ENCODE measurements at places on chromosomes 16 and 17.
A peak's percentile ranks its signal among the peaks of the same experiment; 100 is the strongest.

GRCh38 chr16:2987833-2988232, 7.6 kb upstream of the PKMYT1 start:
- no peak overlapping the region for H3K27ac ChIP-seq
- no peak for DNase-seq
- H3K4me1 ChIP-seq, result peaks cover 18% of the 10 kb centered on the region
- no peak overlapping the region for H3K4me3 ChIP-seq

DNA sequence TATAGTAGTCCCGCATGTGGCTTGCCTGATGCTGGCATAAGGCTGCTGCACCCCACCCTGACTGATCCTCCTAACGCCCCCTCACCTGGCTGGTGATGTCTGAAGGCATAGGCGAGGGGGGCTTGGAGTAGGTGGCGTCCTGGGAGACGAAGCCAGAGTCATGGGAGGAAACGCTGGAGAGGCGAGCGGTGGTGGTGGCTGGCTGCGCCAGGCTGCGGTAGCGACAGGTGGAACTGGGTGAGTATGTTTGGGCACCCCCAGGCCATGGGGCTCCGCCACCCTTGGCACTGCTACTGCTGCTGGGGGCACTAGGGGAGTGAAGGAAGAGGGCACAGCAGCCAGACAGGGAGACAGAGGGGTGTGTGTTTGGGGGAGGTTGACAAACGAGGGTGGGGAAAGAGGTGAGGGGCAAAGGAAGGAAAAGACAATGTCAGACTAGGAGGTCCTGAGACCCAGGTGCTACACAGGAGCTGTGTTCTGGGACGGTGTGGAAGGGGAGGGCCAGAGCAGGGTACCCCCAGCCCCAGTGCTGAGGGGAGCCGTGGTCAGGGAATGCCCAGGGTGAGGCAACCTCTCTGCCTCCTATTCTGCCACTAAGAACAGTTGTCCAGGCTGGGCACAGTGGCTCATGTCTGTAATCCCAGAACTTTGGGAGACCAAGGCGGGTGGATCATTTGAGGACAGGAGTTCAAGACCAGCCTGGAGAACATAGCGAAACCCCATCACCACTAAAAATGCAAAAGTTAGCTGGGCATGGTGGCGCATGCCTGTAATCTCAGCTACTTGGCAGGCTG, 11.4 kb downstream of the MTSS2 start:
- H3K27ac ChIP-seq, result peak overlapping the region; percentile 31
- no peak overlapping the region for H3K4me3 ChIP-seq
- H3K4me1 ChIP-seq, result peaks cover 1% of the 10 kb centered on the region
- H3K27me3 ChIP-seq, result no peaks in the 10 kb centered on the region
- H3K36me3 ChIP-seq, result peaks cover 70% of the 10 kb centered on the region

- no peaks in the 10 kb centered on the region for H3K27me3 ChIP-seq
- DNase-seq, result no peak
- peaks cover 37% of the 10 kb centered on the region for H3K4me1 ChIP-seq
- H3K36me3 ChIP-seq, result peaks cover 2% of the 10 kb centered on the region
These were observed 6.2 kb upstream of the MYOCD start for GRCh38 chr17:12659500-12659899.

DNA sequence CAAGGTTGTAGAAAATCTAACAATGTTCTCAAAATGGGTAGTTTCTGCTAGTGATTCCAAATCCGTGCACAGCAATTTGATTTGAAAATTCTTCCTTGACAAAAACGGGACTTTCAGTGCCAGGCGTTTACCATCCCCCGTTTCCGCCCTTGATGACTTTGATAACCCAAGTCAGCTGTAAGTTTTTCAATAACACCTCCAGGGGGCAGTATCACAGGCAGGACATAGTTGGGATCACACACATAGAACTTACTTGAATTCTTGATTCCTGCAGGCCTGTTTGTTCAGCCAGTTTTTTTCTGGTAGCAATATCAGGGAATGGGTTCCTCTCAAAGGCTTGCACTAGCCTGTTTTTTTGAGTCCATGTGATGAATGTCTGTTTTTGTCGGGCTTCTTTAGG, 5.6 kb downstream of the DUXB start:
- H3K4me1 ChIP-seq, result no peaks in the 10 kb centered on the region
- H3K36me3 ChIP-seq, result no peaks in the 10 kb centered on the region
- no peak overlapping the region for H3K27ac ChIP-seq

GRCh38 chr16:11793840-11794239, 3.2 kb downstream of the ZC3H7A start:
- peaks cover 10% of the 10 kb centered on the region for H3K36me3 ChIP-seq
- H3K4me3 ChIP-seq, result peak overlapping the region; percentile 42
- H3K4me1 ChIP-seq, result peaks cover 64% of the 10 kb centered on the region
- no peaks in the 10 kb centered on the region for H3K27me3 ChIP-seq
- H3K27ac ChIP-seq, result peak overlapping the region; percentile 91

DNA sequence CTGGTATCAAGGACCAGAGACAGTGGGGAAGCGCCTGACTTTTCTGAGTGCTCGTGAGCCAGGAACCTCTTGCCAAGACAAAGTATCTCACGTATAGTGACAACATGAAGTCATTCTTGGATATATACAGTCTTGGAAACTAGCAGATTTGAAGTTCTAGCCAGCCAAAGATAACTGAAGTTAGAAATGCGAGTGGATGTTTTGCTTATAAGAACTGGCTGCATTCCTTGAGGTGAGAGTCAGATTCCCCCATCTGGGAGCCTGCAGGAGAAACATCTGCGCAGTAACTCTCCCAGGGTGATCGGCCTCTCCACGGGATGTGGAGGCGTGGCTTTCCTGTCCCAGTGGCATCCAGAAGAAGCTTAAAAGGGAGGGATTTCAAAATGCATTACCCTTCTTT, 89.8 kb downstream of the SHISA6 start:
- H3K27ac ChIP-seq, result peak overlapping the region; percentile 76
- DNase-seq, result peak; percentile 89
- peaks cover 32% of the 10 kb centered on the region for H3K4me1 ChIP-seq
- H3K4me3 ChIP-seq, result peak overlapping the region; percentile 15
- H3K27me3 ChIP-seq, result no peaks in the 10 kb centered on the region

- no peak overlapping the region for H3K27ac ChIP-seq
- H3K36me3 ChIP-seq, result peaks cover 34% of the 10 kb centered on the region
- H3K4me3 ChIP-seq, result no peak overlapping the region
- DNase-seq, result no peak
- peaks cover 25% of the 10 kb centered on the region for H3K4me1 ChIP-seq
- H3K27me3 ChIP-seq, result no peaks in the 10 kb centered on the region
These were observed 175.5 kb downstream of the KATNIP start for GRCh38 chr16:27725236-27726000.

DNA sequence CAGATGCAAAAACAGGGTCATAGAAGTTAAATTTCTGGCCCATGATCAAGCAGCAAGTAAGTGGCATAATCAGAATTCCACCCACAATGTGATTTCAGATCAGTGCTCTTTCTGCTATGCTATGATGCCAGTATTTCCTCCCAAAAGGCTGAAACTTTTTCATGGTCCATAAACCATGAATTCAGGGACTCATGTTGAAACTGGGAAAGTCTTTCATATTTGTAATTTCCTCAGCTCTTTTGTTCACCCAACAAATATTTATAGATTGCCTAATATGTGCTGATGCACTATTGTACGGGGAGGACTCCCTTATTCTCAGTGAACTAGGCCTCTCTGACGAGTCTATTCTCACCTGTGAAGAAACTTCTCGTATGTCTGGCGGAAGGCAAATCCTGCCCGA, 156.3 kb downstream of the MYO1D start:
- no peak overlapping the region for H3K27ac ChIP-seq
- H3K36me3 ChIP-seq, result peaks cover 11% of the 10 kb centered on the region
- no peaks in the 10 kb centered on the region for H3K27me3 ChIP-seq
- DNase-seq, result no peak
- no peaks in the 10 kb centered on the region for H3K4me1 ChIP-seq

- H3K4me1 ChIP-seq, result peaks cover 53% of the 10 kb centered on the region
- H3K27ac ChIP-seq, result peak overlapping the region; percentile 71
- no peak for DNase-seq
- no peak overlapping the region for H3K4me3 ChIP-seq
These were observed 10.4 kb downstream of the TNS4 start for GRCh38 chr17:40490982-40491381.

DNA sequence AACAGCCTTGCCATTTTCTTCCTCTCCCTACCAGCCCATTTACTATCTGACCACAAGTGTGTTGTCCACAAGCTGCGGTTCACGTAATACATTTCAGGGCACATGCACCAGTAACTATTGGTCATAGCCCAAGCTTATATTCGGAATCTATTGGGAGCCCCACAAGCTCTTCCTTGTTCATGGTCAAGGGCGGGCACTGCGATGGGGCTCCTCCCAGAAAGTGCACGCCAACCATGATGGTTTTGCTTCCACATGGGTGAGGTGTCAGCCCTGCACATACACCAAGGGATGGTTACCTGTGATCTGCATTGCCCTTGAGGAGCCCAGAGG, 12.1 kb downstream of the THRA start:
- H3K27ac ChIP-seq, result peak overlapping the region; percentile 83
- no peaks in the 10 kb centered on the region for H3K27me3 ChIP-seq
- H3K4me3 ChIP-seq, result no peak overlapping the region
- peaks cover 62% of the 10 kb centered on the region for H3K4me1 ChIP-seq
- no peak for DNase-seq
- H3K36me3 ChIP-seq, result peaks cover 7% of the 10 kb centered on the region

GRCh38 chr16:89149386-89149785, 22.2 kb upstream of the CDH15 start:
- H3K36me3 ChIP-seq, result peaks cover 26% of the 10 kb centered on the region
- no peak overlapping the region for H3K4me3 ChIP-seq
- H3K27ac ChIP-seq, result no peak overlapping the region
- H3K4me1 ChIP-seq, result no peaks in the 10 kb centered on the region
- DNase-seq, result no peak

GRCh38 chr16:1908184-1908583, 10.0 kb downstream of the HS3ST6 start:
- H3K27me3 ChIP-seq, result no peaks in the 10 kb centered on the region
- peaks cover 21% of the 10 kb centered on the region for H3K4me1 ChIP-seq
- no peaks in the 10 kb centered on the region for H3K36me3 ChIP-seq
- H3K4me3 ChIP-seq, result no peak overlapping the region

- H3K4me3 ChIP-seq, result no peak overlapping the region
- no peaks in the 10 kb centered on the region for H3K36me3 ChIP-seq
- no peak for DNase-seq
- H3K4me1 ChIP-seq, result peaks cover 19% of the 10 kb centered on the region
- no peaks in the 10 kb centered on the region for H3K27me3 ChIP-seq
- H3K27ac ChIP-seq, result no peak overlapping the region
These were observed 27.8 kb downstream of the TMEM92 start for GRCh38 chr17:50301891-50302584.

DNA sequence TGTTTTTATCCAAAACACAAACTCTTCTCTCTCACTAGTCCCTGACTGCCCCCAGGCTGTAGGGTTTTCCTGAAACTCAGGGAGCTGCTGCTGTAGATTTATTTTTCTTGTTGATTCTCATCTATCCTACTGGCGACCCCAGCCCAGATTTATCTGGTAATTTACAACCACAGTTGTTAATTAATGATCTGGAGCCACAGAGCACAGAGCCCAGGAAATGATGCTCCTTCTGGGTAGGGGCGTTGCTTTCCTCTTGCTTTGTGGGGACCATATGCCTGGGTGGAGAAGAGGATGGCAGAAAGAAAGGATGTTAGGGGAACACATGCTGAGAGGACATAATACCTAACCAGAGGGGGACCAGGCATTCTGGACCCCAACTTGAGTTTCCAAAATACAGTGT, 7.4 kb upstream of the ETV4 start:
- H3K27me3 ChIP-seq, result peaks cover 22% of the 10 kb centered on the region
- H3K4me1 ChIP-seq, result peaks cover 1% of the 10 kb centered on the region
- no peaks in the 10 kb centered on the region for H3K36me3 ChIP-seq
- no peak overlapping the region for H3K4me3 ChIP-seq

DNA sequence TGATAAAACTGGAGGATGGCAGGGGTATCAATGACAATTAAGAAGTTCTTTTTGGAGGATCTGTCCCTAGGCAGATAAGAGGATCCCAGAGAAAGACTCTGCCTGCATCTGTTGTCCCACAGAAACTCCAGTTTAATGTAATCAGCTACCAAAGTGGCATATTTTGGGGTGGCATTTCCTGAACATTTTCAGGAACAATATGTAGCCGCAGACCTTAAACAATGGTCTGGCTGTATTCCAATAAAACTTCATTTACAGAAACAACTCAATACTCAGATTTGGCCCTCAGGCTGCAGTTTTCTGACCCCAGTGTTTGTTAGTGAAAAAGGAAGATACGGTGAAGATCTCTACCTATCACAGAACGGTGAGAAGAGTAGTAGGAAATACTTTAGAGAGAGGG, 46.1 kb downstream of the KCNJ16 start:
- no peaks in the 10 kb centered on the region for H3K36me3 ChIP-seq
- H3K27ac ChIP-seq, result no peak overlapping the region
- H3K4me3 ChIP-seq, result no peak overlapping the region

DNA sequence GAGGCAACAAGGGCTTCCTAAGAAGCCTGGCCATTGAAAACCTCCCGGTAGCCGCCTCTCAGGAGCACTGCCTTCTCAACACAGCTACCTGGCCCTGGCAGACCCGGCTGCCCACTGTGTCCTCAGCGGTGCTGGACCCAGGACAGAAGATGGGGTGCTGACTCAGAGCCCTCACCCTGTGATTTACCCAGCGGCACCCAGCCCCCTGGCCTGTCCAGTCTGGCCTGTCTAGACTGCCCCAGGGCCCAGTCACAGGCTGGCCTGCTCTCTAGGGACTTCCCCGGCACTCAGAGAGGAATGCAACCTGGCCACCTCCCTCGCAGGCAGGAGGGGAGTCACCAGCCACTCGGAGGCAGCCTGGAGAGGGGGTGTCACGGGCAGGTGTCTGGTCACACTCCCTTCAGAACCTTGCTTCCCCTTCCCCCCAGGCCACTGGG, 20.1 kb downstream of the PIEZO1 start:
- H3K36me3 ChIP-seq, result peaks cover 2% of the 10 kb centered on the region
- H3K4me1 ChIP-seq, result peaks cover 60% of the 10 kb centered on the region

- no peaks in the 10 kb centered on the region for H3K27me3 ChIP-seq
- no peaks in the 10 kb centered on the region for H3K4me1 ChIP-seq
- H3K4me3 ChIP-seq, result no peak overlapping the region
- DNase-seq, result no peak
- no peaks in the 10 kb centered on the region for H3K36me3 ChIP-seq
These were observed 228.3 kb upstream of the HSBP1 start for GRCh38 chr16:83579436-83579835.

All from osteocyte (in vitro differentiated cells).